ENCODE measurements at places on chromosomes 7 and 10.

DNA sequence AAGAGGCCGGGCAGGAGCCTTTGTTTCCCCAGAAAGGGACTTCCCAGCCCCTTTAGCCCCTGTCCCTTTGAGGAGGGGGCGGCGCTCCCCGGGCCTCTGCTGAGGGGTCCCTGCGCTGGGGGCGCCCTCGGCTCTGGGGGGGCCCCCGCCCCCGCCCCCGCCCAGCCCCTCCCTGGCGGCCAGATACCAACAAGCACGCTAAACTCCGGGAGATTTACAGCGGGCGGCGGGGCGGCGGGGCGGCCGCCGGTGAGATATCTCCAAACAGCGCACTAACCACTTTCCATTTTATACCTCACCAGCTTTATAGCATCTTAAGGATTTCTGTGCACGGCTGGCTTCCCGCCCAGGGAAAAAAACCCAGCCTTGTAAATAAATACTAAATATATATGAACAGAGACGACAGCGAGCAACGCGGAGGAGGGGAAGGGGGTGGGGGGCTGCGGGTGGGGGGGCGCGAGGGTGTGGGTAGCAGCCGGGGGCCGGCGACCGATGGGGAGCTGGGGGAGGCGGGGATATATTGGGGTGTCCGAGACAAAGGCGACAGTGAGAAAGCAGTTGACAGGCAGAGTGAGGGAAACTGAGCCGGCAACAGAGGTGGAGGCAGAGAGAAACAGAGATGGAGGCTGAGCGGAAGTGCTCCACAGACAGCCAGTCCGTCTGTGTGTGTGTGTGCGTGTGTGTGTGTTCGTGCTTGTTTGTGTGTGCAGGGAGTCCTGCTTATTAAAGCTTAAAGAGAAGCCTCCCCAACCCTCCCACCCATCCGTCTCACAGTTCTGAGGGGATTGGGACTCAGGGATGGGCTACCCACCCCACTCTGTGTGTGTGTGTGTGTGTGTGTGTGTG, 85.8 kb downstream of the HIF1AN start:
- no peak for DNase-seq

GRCh38 chr7:69301253-69301652, 297.0 kb upstream of the AUTS2 start:
- no peak for DNase-seq

DNA sequence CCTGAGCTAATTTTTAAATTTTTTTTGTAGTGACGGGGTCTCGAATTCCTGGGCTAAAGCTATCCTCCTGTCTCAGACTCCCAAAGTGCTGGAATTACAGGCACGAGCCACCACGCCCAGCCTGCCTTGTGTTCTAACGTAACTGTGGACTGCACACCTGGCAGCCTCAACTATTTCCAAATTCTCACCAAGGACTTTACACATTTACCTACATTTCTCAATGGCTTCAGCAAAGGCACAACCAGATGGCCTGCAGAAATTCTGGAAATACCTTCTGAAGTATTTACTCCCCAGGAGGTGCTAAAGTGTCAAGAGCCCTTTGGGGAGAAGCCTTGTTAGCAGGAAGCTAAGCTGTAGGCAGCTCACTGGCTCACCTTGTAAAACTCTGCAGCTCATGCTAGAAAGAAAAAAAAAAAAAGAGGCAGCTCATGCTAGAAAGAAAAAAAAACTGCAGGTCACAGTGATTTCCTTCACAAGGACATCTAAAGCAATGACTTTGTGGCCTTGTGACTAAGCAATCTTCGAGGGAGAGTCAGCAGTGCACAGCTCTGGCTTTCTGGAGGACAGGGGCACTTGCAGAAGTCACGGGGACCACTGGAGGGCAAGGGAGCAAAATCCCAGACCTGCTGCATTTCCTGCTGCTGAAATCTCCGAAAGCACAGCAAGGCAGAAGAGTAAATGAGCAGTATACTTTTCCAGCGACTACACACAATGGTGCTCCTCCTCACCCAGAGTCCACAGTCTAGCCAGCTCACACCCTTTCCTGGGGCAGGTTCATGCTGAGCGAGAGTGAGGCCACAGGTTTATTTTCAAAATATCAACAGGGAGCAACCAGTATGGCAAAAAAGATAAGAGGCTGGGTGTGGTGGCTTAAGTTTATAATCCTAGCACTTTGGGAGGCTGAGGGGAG, 40.4 kb downstream of the BAIAP2L1 start:
- DNase-seq = no peak

DNA sequence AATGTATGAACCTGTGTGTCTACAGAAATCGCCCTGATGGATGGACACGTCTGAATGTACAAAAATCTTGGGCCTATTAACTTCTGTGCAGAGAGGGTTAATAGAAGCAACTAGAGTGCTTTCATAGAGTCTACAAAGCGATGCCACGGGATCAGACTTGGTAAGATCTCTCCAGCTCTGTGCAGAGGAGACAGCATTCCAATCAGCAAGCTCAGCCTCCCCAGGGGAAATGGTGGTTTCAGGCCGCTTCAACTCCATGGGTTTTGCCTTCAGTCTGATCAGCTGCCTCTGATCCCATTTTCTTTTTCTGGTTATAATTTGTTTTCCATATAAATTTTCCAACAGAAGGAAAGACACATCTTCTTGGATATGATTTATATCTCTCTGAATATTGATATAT, 35.1 kb upstream of the COBL start:
- no peak for DNase-seq

GRCh38 chr10:32692174-32692573, 246.2 kb downstream of the CCDC7 start:
- peak; percentile 22 for DNase-seq

DNA sequence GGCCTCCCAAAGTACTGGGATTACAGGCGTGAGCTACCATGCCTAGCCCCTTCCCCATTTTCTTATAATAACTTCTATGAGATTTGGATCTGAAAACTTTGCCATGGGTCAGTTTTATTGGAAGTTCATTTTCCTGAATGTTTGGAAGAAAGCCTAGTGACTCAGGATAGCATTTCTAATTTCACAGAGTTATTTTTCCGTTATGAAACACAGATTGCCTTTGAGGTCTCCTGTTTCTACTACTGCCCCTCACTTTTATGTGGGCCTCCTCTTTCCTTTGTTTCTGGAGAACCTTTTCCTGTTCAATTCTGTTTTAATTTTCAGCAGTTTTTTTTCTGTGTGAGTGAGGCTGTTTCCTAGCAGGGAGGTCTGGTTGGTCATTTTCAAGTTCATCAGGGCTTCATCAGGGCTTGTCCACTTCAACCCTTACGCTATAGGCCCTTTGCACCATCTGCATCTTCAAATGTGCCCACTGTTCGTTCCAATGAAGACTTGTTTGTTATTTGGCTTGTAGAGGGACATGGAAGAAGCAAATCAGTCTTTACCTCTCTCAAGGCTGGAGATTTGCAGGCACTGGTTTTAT, 58.7 kb downstream of the BMPR1A start:
- no peak for DNase-seq

DNA sequence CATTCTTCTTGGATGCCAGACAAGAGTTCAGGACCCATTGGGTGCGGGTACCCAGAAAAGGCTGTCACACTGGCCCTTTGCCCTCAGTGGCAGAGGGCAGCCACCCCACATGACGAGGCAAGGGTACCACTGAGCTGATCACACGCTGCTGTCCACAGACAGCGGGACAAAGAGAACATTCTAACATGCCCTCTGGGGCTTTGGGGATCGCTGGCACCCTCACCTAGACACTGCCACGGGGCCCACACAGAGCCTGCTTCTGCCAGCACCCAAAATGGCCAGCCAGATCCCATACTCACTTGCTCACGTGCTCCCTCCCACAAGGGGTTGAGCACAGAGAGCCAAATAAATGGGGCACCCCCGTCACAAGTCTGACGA, 16.7 kb upstream of the SPOCK2 start:
- no peak for DNase-seq

DNA sequence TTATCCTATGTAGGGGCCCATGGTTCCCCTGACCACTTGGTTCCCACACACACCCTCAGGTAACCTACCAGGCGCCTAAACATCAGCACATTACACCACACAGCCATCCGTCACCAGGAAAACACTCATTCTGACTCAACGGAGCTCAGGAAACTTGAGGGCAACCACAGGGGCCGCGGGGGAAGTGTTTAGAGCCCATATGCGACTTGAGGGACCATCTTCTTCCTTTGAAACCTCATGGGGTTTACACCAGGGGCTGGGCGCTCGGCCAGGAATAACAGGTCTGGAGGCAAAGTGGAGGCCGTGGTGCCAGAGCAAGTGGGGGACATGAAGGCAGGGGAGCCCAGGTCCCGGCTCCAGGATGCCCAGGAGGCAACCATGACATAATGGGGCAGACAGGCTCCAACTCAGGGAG, 1.5 kb downstream of the STX1A start:
- DNase-seq = peak; percentile 59

GRCh38 chr7:98107313-98107721, 655 bp downstream of the LMTK2 start:
- DNase-seq = no peak

DNA sequence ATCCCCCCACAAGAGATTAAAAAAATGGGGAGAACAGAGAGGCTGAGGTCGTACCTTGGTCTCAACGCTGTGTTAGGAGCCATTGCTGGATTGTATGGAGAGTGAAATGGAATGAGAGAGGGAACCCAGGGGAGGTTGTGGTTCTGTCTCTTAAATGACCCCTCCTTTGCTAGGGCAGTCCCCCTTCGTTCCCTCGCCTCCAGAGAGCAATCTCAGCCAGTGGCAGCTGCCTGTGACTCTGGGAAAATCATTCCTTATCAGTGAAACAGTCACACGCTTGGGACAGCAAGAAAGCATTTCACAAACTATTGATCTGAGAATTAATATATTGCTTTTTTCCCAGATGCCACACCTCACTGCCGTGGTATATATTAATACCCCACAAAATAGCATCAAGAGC, 12.0 kb upstream of the CARD11 start:
- no peak for DNase-seq

DNA sequence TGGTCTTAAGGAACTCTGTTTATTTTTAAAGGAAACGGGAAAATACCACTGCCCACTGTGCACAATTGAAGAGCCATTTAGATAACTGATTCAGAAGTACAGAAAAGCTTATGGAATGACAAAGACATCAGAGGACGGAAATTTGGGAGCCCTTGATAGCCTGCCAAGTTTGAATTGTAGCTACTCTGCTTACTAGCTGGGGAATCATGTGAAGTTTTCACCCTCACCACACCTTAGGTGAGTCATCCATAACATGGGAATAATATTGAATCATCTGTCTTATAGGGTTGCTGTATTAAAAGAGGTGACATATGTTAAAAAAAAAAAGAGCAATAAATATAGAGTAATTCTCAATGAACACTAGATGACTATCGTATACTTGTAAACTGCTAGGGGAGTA, 1104.2 kb downstream of the GATA3 start:
- no peak for DNase-seq

- no peak for DNase-seq
These were observed 423.9 kb downstream of the CALN1 start for GRCh38 chr7:71988201-71988600.

DNA sequence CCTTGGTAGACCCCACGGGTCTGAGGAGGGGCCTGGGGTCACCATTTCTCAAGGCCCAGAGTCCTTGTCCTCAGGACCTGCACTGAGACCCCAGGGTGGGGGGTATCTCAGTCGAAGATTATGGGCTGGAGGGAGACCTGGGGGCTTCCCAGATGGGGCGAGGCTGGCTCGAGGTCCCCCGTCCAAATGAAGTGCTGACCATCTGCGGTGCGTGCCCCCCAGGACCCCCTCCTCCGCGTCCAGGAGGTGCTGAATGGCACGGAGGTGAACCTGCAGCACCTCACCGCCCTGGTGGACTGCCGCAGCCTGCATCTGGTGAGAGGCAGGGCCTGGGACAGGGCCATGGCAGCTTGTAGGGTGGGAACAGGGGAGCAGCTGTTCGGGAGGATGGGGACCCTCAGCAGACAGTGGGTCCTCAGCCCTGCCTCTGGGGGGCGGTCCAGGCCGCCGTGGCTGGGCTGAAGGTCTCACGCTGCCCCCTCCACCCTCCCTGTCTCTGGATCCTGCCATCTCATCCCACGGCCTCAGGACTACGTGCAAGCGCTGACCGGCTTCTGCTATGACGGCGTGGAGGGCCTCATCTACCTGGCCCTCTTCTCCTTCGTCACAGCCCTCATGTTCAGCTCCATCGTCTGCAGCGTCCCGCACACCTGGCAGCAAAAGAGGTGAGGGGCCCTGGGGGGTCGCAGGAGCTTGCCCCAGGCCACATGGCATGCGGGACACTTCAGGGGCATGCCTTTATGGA, 24.3 kb downstream of the TTYH3 start:
- no peak for DNase-seq

Measured in fibroblast of skin of left quadriceps (primary cell).